ENCODE measurements at places on chromosomes 2 and 18.

DNA sequence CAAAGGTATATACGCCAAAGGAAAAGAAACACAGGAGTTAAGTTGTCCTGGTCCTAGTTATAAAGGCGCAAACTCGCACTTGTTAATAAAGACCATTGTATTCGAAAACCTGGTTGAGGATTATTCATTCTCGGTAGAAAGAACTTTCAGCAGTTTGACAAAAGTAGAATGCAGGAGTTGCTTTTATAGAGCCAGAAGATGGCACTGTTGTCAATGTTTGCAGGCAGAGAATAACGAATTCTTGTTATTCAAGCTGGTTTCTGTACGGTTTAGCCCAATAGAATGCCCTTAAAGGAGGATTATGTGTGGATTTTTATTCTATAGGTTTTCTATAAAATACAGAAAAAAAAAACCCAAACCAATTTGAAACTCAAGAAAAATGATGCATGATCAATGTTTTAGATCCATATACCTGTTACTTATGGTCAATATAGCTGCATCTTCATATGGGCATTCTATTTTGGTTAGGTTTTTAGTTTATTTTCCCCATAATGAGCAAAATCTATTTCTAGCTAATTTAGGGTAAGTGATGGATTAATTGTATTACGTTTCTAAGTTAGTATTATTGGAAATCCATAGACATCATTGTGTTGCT, 510.3 kb downstream of the PLCL1 start:
- no peak for DNase-seq

- no peak for DNase-seq
These were observed 14.6 kb downstream of the NBAS start for GRCh38 chr2:15546297-15547098.

DNA sequence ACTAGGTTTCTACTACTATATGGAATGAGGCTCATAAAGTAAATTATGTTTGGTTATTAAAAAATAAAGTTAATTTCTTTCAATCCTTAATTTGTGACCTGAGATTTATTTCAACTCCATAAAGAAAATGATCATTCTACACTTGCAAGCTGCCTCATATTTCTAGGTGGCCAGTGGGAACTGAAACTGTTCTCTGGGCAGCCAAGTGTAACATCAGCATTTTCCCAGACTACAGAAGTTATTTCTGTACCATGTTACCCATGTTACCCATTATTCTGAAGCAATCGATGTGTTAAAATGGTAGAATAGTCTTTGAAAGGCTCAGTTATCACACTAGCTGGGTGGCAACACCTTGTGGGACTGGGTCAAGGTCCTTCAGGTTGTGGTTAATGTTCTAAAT, 139.3 kb upstream of the FBXO11 start:
- DNase-seq, result no peak

DNA sequence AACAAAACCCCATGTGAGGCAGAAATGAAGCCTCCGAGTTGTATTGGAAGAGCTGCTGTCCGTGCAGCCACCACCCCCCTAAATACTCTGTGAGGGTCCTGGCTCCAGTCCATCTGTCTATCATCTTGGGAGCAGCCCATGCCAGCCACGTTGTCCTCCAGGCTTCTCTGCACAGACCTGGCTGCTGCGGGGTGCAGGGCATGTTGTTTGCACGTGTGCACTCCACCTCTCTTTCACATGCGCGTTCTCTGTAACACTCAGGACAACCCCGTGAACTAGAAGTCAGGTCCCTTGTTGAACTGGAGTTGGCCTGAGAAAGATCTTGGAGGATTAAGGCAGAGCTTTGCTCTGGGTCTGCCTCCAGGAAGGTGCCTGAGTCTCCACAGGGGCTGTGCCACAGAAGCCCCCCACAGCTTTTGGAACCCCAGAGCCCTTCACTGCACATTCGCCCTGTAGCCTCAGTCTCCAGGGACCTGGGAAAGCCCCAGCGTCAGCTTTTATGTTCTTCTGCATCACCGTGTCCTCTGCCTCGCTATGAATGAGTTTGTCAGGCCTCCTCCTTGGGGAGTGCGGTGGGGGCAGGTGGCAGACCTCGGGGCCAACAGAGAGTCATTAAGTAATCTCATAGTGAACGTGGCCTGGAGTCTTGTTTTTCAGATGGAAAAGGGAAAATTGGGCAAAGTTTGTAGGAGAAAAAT, 16.6 kb downstream of the RTP5 start:
- no peak for DNase-seq

- no peak for DNase-seq
These were observed 303.5 kb downstream of the CDCA7 start for GRCh38 chr2:173657996-173658717.

DNA sequence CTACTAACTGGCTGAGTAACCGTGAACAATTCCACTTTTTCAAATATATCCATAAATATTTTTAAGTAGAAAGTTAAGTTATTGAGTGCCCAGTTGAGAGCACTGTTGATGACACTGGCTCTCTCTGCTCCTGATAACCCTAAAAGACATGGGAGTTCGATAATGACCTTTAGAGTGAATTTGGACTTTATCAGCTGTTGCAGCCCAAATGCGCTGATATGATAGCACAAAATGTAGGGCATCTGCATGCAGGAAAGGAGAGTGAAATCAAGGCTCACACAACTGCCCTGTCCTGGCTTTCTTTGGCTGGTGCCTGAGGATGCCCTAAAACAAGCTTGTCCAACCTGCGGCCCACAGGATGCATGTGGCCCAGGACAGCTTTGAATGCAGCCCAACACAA, 60.0 kb upstream of the ALK start:
- DNase-seq, result no peak

- DNase-seq, result no peak
These were observed at the start of gene SETBP1 for GRCh38 chr18:44680273-44681075. SETBP1 (plus strand) TSS chr18:44680888; CDS start chr18:44701347, 20,459 bp downstream.

DNA sequence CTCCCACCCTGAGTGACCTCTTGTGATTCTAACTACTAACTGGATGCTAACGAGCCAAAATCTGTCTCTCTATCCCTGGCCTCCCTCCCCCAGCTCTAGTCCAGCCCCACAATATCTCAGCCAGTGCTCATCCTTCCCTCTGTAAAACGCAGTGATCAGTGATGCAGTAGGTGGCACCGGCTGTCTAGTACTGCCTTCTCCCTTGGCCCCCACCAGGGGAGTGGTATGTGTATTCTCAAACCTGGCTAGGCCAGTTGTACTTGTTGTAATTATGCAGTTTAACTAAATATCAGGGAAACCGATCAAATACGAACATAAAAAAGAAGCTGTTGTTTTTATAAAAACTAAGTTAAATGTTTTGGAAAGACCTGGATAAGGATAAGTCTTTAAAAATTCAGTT, 113.2 kb upstream of the ALPP start:
- no peak for DNase-seq

DNA sequence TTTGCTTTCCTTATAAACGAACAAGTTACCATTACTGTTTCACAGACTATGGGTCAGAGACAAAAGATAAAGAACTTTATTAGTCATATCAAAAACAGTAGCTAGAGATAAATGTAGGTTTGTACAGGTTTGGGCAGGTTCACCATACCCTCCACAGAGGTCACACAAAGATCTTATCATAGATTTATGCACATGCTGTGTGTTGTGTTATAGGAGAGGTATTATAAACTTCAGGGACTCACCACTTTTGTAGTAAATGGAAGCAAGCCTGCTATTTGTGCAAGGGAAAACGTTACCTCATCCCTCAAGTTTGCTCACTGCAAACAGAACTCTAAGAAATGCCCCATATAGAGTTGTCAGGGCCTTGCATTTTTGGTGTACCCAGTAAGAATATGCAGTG, 584.5 kb upstream of the LRRTM1 start:
- no peak for DNase-seq

DNA sequence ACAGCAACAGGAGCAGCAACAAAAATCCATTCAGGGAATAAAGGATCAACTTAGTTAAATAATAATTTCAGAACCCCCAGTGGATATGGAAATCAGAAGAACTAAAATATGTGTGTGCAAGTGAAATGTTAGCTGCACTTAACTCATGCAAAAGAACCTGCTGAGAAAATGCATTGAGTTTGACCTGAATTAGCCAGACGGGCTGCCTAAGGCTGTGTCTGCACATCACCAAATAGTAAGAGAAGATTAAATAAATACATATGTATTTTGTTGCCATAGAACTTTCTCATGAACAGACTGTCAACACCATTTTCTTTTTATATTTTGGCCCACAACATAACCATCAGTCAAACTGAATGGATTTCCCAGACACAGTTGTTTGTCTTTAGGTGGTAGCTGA, 262.0 kb upstream of the PIK3C3 start:
- DNase-seq, result no peak
